ENCODE measurements at places on chromosomes 2 and 18. TPM values are rescaled to one million over a fixed set of nuclear protein-coding genes. Genes with fewer than 3 reads are reported as not detected.

The UGT1A10 gene
- not detected for total RNA-seq

The CFC1 gene
- not detected for total RNA-seq

The RNF125 gene
- total RNA-seq, result 81.7 TPM

The MGAT4A gene
- total RNA-seq, result 105 TPM

The OTX1 gene
- total RNA-seq, result not detected

The PLEKHA3 gene
- total RNA-seq, result 28.2 TPM

The NETO1 gene
- total RNA-seq, result not detected

The MLPH gene
- 0.47 TPM for total RNA-seq

The MAP2 gene
- not detected for total RNA-seq

The CERKL gene
- total RNA-seq, result not detected

The GCA gene
- total RNA-seq, result 12.1 TPM

DNA sequence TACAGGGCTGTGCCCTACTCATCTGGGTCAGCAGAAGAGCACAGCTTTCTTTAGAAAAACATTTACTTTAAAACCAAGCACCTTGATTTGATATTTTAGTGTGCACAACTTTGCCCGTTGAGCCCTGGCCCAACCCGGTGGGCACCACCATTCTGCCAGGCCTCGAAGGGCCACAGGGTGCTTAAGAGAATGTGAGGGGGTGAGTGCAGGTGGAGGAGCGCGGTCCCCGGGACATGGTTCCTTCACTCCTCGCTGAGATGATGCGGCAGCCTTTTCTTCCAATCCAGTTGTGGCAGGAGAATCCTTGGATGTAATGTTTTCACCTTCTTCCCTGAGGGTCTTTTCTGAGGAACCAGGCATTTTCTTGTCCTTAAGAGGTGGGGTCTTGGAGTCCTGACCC is 119.0 kb downstream of the RPIA start:
- DNase-seq, result no peak

- no peak for DNase-seq
Observed at GRCh38 chr2:133716166-133716565, 147.9 kb upstream of the NCKAP5 start.

GRCh38 chr2:182018218-182018617 is 32.6 kb downstream of the PPP1R1C start:
- DNase-seq, result no peak

DNA sequence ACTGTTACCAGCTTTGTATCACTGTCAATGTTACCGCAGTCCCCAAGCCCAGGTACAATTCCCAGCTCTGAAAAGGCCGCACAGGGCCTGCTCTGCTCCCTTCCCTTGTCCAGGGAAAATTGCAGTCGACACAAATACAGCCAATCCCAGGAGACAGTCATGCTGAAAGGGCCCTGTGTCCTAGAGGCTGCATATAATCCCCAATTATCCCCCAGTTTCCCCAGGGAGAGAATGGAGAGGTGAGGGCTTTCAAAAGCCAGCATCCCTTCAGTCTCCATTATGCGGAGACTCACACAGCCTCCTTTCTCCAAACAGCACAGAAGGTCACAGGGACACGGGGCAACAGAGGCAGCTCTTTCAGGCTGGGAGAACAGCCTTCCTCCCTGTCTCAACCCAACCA is 17.1 kb upstream of the CTIF start:
- no peak for DNase-seq

DNA sequence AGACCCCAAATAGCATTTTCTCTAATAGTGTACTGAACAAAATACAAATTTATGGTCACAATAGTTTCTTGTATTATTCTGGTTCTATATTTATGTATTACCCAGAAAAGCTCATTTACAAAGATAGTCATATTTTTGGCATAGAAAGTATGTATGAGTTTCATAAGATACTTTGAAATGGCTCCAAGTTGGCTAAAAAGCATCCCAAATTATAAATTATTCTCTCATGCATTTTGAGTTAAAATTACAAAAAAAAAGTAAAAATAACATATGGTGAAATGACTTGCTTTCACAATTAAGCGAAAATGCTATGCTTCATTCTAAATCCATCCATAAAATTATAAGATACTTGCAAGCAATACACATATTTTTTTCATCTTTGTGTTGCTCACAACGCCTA is 530.7 kb downstream of the ZNF804A start:
- DNase-seq, result no peak

DNA sequence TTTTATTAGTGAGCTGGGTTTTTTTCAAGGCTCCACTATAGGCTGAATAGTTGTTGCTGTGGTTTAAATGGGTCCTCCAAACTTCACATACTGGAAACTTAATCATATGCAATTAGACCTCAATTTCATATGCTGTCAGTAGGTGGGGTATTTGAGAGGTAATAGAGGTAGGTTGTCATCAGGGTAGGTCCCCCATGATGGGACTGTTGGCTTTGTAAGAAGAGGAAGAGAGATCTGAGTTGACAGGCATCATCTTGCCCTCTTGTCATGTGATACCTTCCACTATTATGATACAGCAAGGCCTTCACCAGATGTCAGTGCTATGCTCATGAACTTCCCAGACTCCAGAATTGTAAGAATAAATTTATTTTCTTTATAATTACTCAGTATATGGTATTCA is 819.4 kb downstream of the LRP1B start:
- no peak for DNase-seq

DNA sequence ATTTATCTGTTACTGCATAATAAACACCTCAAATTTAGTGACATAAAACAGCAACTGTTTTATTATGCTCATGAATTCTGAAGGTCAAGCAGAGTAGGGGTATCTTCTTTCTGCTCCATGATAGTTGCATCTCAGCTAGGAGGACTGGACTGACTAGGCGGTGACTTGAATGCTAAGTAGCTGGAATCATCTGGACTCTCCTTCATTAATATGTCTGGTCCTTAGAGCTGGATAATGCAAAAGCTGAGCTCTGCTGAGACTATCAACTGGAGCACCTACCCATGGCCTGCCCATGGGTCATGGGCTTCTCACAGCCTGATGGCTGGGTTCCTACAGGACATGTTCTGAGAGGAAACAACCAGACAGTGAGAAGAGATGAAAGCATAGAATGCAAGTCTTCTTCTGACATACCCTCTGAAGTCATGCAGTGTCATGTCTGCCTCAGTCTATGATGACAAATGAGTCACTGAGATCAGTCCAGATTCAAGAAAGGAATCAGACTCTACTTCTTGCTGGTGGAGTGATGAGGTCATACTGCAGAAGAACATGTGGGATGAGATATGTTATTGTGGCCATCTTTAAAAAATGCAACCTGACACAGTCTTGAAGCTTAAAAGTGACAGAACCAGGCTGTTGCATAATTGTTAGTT is 174.2 kb upstream of the OSR1 start:
- no peak for DNase-seq

- no peak for DNase-seq
Observed at GRCh38 chr2:15642011-15642814, 50.5 kb downstream of the DDX1 start.

GRCh38 chr18:67639872-67640271 is 123.4 kb upstream of the DSEL start:
- DNase-seq, result no peak

- DNase-seq, result no peak
Observed at GRCh38 chr2:159202568-159203071, 83.9 kb downstream of the WDSUB1 start.

DNA sequence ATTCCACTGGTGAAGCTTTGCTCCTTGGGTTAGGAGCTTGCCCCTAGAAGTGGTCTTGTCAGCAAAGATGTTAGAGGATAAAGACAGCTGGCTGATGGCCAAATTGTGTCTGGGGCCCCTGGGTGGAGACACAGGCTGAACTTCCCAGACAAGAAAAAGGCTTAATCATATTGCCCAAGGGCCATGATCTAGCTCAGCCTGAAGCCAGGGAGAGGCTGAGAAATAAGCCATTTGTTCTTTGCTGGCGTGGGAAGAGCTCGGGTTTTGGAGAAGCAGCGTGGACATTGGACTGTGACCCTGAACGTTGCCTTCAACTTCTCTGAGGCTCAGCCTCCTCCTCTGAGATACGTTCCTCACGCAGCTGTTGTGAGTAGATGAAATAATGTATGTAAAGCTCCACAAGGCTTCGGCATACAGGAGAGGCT is 153.0 kb downstream of the ZFP36L2 start:
- DNase-seq, result no peak

- DNase-seq, result no peak
Observed at GRCh38 chr18:76399613-76400391, 95.2 kb downstream of the ZNF516 start.

GRCh38 chr18:66124394-66124793 is 373.6 kb downstream of the CDH7 start:
- no peak for DNase-seq

DNA sequence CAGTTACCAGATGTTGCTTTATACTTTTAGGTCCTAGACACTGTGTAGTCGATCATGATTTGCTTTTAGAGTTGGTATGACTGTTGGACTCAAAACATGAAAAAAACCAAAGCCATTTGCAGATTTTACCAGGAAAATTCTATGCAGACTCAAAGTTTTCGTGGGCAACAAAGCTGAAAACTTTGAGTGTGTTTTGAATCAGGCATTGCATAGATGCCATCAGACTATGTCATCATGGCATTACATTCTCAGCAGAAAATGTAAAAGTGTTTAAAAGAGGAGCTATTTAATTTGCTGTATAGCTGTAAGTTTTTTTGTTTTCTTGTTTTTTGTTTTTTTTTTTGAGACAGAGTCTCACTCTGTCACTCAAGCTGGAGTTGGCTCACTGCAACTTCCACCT is 43.5 kb upstream of the ELAC1 start:
- no peak for DNase-seq

- DNase-seq, result no peak
Observed at GRCh38 chr2:238498691-238499295, 72.1 kb downstream of the ASB1 start.

- no peak for DNase-seq
Observed at GRCh38 chr2:234240917-234241316, 190.4 kb downstream of the SPP2 start.

GRCh38 chr2:105936954-105937353 is 192.2 kb downstream of the NCK2 start:
- DNase-seq, result no peak

GRCh38 chr2:15886231-15886630 is 54.1 kb upstream of the MYCN start:
- DNase-seq, result no peak

DNA sequence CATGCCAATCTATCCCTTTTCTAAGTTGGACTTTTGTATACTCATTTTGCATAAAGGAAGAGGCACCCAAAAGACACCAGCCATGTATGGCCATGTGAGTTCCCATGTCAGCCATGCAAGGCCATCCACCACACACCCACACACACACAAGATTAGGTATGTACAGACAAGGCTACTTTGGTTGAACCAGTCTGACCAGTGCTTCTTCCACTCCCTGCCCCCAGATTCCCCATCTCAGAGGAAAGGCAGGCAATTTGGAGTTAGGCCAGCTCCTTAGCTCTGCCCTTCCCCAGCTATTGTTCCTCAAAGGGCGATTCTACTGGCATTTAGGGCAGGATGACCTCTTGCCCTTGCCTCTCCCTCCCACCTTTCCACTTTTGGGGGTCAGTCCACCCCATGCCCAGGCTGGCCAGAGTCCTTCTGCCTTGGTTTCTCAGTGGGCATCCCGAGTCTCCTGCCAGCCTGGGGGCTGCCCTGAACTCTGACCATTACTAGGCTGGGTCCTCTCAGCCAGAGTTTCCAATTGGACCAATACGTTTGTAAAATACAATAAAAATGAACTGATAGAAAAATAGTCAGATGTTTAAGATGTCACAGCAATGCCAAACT is 101.1 kb downstream of the ZBTB7C start:
- no peak for DNase-seq

GRCh38 chr2:102286041-102286440 is 25.3 kb upstream of the IL1RL1 start:
- DNase-seq, result no peak

GRCh38 chr2:83113953-83114352 is 1345.1 kb downstream of the SUCLG1 start:
- no peak for DNase-seq

DNA sequence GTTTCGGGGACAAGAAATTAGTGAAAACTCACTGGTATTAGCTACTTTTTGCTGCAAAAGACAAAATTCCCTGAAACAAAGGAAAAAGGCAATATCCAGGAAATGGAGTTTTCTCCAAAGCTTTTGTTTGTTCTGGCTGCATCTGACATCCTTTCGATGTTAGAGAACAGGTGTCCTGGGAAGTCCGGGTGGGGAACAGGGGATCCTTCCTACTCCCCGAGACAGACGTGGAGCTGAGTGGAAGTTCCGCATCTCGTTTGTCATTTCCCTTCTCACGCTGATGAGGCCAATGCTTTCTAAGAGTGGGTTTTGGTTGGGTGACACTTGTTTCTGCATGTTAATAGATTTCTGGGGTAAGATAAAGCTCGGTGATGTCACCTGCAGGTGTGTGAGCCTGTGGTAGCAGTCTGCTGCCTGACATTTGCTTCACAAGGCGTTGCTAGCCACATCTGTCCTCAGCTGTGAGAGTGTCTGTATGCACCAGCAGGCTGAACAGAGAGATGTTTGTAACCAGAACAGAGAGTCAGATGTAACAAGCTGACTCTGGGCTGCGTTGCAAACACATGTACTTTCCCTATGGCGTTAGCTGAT is 125.9 kb downstream of the ACOXL start:
- DNase-seq, result peak; percentile 62

DNA sequence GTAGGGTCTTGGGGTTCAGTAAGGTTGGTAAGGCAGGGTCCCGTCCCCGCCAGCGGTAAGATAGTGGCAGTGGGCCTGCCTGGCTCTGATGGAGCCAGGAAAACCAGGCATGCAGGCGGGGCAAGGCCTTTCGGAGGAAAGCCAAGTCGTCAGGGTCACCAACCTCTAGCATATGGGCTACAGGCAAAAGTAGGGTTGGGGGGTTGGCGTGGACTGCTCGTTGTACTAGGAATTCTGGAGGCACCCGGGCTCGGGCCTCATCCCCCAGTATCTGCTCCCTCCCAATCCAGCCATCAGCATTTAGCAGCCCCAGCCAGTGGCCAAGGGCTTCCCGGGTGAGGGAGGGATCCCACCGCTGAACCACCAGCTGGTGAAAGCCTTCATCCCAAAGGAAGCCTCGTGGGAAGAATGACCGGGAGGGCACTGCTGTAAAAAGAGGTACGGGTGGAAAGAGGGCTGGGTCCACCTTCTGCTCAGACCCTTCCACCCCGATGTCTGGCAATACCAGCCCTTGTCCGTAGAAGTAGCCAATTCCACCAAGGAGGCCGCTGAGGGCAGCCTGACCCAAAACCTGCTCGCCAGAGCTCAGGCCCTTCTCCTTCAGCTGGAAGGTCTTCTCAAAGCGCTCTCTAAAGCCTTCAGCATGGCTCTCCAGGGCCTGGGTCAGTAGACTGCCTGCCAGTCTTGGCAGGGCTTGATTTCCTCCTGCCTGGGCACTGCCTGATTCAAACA is 3.0 kb downstream of the MOGS start:
- DNase-seq, result no peak

DNA sequence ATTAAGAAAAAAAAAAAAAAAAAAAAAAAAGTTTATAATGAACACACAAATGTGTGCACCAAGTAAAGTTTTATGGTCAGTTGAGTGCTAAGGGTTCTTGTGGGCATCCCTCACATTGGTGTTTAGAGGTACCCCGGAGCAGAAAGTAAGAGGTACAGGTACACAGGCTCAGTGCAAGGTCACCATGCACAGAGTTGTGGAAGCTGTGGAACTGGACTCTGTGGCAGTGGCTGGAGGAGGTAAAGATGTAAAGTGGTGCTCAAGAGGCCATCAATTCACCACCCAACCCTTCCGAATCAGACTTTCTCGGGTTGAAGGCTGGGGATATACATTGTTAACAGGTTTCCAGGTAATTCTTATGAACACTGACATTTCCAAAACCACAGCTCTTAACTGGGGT is 299.1 kb upstream of the STON1 start:
- no peak for DNase-seq
